ENCODE measurements at places on chromosomes 1 and 21. TPM values are rescaled to one million over a fixed set of nuclear protein-coding genes. Genes with fewer than 3 reads are reported as not detected.

The PTBP2 gene
- 13.4 TPM for total RNA-seq

The KCNJ9 gene
- total RNA-seq = not detected

The NKAIN1 gene
- not detected for total RNA-seq

The FCRLA gene
- not detected for total RNA-seq

The MACF1 gene
- 584 TPM for total RNA-seq

The FHAD1 gene
- total RNA-seq = 0.20 TPM

The UBQLN4 gene
- 16.2 TPM for total RNA-seq

The WDR4 gene
- 30.7 TPM for total RNA-seq

The GPR3 gene
- 0.49 TPM for total RNA-seq

The IVL gene
- under 0.01 TPM for total RNA-seq

The EGLN1 gene
- 72.6 TPM for total RNA-seq

The IRF6 gene
- 24.3 TPM for total RNA-seq

The OLFML3 gene
- total RNA-seq = 0.86 TPM

The IL23R gene
- total RNA-seq = not detected

The NUDT4B gene
- total RNA-seq = 21.8 TPM

The STRIP1 gene
- total RNA-seq = 49.3 TPM

The HHIPL2 gene
- total RNA-seq = not detected
